Tibial nerve (tissue), 4 donors: ENCODE measurements at places on chromosomes 6 and 20. TPM values are rescaled to one million over a fixed set of nuclear protein-coding genes. Genes with fewer than 3 reads are reported as not detected.

L3MBTL3 gene
- total RNA-seq = 12.3 TPM

GRCh38 chr20:18856873-18857272, 43.3 kb downstream of the SCP2D1 start:
- no peak for DNase-seq

ROS1 gene
- total RNA-seq = not detected

DNA sequence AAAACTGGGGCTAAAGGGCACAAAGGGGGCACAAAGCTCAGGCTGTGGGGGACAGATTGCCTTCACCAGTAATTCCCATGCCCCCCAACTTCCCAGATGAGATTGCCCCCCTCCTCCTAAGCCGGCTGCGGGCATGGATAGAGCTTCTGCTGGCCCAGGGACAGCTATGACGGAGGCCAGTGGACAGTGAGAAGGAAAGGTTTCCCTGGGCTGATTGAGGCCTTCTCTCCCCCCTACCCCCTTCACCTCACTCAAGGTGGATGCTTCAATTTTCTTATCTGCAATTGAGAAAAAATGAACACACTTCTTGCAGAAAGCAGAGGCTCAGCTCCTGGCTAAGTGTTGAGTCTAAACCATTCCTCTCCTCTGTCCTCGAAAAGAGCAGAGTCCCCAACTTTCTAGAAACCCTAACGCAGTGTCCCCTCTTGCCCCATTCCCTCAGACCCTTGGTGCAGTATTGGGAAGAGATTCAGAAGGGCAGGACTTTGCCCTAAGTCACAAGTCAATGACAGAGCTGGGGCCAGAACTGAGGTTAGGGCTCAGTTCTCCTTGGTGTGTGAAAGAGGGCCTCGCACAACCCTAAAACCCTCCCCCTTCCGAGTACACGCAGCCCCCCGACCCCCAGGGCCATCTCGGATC, 808 bp downstream of the SDC4 start:
- DNase-seq = no peak

DNA sequence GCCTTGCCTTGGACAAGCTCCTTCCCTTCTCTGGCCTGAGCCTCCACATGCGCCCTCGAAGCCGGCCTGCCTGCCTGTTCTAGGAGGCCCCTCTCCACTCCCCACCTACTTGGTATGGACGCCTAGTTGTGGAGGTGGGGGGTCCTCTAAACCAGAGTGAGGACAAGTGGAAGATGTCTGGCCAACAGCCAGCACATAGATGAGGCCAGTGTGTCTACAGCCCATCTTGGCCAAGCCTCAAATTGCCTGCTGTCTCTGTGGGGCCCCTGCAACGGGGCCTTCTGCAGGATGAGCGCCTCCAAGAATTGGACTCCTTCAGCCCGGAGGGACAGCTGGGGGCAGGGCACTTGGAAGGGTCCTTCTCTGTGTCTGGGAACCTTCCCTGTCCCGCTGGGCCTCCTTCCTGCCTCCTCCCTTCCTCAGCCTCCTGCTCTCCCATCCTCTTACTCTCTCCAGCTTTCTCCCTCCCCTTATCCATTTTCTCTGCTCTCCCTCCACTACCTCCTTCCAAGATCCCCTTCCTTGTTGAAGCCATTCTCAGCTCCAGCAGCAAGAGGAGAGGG, 1.6 kb downstream of the MDFI start:
- no peak for DNase-seq

GRCh38 chr6:67538032-67538431, 1097.0 kb upstream of the ADGRB3 start:
- DNase-seq = no peak

L3MBTL1 gene
- total RNA-seq = 29.3 TPM

DNA sequence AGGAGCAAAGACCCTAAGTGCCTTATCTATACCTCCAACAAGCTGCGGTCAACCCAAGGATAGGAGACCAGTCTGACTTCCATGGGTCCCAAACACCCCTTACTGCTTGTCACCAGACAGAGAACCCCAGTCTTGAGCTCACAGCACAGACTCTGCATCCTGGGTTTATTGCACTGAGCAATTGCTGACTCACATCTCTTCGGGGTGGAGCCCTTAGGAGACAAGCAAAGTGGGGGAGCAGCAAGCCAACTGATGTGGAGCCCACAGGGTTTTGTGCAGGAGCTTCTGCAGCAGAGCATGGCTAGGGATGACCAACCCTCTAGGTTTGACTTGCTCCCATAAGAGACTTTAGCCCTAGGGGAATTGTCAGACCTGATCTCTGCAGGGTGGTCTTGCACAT, 38.6 kb upstream of the EYS start:
- DNase-seq = no peak

- no peak for DNase-seq
Observed at GRCh38 chr20:49948809-49949507, 12.8 kb downstream of the RNF114 start.

DNA sequence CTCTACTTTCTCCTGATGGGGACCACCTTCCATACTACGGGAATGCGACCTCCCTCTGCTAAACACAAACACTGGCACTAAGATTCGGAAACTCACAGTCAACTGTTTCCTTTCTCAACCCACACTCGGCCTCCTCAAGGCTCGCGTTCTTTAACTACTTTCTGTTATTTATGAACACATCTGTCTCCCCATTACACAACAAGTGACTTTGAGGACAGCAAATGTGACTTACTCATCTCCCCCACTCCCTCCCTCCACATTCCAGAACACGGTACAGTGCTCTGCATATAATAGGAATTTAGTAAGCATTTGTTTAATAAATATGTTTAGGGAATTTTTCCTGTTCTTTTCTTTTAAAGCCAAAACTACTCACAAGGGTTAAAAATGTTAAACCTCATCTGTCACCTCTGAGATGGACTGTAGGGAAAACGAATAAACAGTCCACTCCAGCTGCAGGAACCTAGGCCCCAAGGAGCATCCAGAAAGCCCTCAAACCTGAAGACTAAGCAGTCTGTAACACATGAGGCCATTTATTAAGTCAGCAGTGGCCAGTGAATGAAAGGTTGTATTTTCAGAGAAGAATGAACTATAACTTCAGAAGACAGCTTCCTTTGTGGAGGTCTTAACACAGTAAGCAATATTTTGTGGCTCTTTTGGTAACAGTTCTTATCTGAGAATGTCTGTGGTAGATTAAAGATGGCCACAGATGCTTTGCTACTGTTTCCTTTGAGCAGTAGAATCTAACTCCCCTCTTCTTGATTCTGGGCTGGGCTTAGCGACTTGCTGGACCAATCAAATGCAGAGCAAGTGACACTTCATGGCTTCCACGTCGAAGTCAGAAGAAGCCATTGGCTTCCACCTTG, 209.6 kb upstream of the DTNBP1 start:
- DNase-seq = no peak

GRCh38 chr6:116019428-116019827, 41.3 kb downstream of the FRK start:
- no peak for DNase-seq

SLPI gene
- total RNA-seq = 125 TPM
